ENCODE measurements at places on chromosomes 2 and 18.
A peak's percentile ranks its signal among the peaks of the same experiment; 100 is the strongest.

DNA sequence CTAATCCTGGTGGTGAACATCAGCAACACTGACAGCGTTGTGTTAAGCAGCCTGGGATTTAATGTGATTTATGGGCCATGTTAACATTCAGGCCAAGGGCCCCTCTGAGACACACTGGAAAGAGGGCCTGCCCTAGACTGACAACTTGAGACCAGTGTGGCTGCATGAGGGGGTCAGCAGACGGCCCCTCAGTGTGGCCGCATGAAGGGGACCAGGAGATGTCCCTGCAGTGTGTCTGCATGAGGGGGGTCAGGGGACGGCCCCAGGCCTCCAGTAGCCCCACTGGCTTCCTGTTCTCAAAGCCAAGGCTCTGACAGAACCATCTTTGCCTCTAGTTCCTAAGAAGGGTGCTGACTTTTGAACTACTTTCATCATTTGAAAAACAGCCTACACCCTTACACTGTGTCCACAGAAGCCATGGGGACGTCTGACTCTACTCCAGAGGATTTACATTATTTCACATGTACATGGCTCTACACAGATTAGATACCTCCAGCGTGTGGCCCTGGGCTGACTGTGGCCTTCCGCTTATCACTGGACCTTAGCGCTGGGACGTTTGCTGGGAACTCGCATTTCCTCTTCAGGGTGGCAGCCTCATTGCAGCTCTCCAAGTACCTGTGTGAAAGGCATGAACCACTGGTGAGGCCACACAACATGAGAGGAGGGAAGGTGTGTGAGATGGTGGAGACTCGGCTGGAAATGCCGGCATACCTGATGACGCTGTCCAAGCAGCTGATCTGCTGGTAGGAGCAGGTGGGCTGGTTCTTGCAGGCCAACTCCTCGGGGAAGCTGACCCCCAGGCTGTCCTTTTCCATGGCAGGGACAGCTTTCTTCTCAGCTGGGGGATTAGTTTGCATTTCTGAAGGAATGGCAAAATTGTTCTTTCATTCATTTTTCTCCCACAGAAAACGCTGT is 18.2 kb upstream of the HES6 start:
- DNase-seq: no peak

DNA sequence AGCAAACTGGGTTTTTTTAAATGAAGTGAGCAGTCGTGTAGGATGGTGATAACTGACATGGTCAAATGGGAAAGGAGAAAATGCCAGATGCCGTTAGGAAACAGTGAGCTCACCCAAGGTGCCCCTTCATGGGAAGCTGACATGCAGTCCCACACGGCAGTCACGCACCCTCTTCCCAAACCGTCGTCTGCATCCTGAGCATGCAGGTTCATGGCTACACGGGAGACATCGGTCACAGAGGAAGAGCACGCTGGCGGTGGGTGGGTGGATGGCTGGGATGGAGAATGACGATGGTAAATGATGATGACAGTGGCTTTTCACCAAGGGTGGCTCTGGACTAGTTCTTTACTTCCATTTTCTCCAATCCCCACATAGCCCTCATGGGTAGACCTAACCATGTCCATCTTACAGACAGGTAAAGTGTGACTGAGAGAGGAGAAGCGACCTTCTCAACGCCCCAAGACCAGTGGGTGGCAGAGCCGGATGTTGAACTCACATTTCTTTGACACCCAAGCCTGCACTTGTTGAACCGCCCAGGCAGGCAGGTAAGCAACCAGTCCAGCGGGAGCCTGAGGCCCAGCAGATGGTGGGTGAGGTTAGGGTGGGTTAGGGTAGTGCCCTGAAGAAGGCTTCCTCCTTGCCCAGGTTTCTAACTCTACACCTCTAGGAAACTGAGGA is 44.5 kb downstream of the TNS1 start:
- DNase-seq: no peak

GRCh38 chr2:131153529-131153928 is 48.4 kb downstream of the PLEKHB2 start:
- no peak for DNase-seq

GRCh38 chr2:53286345-53286744 is 481.3 kb upstream of the CHAC2 start:
- no peak for DNase-seq

- no peak for DNase-seq
Measured at GRCh38 chr2:192140236-192140839, 54.4 kb downstream of the TMEFF2 start.

DNA sequence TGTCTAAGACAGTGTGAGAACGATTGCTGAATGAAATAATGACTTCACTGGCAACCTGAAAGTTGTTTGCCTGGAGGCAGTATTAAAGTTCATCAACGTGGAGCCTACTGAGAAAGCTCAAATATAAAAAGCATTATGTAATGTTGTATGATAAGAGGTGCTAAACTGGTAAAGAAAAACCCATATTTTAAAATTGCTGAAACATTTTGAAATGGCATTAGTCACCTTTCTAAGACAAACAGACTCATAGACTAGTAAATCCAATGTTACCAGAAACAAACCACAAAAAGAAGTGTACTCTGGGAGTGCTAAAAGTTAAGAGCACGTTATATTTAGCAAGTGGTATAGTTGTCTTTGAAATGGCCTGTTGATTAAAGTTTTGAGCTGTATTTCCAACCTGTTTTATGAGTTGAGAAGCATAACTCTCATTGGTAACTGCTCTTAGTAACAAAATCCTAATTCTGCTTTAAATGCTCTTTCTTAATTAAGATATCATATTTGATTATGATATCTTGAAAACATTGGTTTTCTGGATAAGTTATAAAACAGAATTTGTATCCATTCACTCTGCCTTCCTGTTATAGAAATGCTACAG is 62.7 kb downstream of the CYP1B1 start:
- DNase-seq: no peak

- DNase-seq: no peak
Measured at GRCh38 chr2:160309585-160309984, 109.5 kb upstream of the ITGB6 start.

GRCh38 chr18:52391810-52392559 is 52.0 kb downstream of the DCC start:
- no peak for DNase-seq

DNA sequence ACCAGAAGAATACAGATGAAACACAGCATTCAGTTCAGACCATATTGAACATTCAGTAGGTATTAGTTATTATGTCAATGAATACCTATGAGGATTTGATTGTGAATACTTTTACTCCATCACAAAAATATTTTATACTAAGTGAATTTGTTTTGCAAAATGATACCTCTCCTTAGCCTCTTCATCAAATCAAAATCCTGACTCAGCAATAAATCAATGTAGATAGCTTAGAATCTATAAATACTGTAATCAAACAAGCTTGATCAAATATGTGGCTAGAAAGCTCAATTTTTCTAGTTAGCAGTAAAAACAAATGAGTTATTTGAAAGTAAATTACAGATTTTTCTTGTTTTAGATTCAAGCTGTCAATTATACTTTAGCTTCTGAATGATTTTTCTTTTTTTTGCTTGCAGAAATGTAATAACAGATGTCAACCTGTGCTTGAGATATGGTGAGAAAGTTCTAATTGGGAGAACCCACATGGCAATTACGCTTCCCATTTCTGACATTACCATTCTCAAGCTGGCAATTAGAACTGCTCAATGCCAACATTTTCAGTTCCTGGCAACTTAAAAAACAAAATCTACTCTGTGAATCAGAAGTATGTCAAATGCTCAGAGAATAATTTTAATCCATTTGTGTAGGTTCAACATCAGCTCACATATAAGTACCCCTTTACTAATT is 109.6 kb downstream of the PRELID3A start:
- DNase-seq: no peak

DNA sequence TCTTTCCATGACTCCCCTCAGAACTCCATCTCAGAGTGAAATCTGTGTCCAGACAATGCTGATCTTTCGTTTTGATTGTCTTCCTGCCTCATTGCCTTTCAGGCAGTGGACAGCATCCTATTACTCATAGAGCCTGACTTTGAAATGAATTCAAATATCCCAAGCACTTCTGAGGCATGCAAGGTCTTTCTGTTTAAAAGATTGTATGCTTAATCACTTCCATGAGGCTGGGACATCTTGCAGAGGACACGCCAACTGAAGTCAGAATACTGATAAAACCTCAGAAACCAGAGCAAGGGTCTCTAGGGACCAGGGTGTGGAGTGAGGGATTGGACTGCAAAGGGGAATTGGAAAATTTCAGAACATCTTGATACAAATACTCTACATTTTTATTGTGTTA is 836.5 kb upstream of the ID2 start:
- no peak for DNase-seq

DNA sequence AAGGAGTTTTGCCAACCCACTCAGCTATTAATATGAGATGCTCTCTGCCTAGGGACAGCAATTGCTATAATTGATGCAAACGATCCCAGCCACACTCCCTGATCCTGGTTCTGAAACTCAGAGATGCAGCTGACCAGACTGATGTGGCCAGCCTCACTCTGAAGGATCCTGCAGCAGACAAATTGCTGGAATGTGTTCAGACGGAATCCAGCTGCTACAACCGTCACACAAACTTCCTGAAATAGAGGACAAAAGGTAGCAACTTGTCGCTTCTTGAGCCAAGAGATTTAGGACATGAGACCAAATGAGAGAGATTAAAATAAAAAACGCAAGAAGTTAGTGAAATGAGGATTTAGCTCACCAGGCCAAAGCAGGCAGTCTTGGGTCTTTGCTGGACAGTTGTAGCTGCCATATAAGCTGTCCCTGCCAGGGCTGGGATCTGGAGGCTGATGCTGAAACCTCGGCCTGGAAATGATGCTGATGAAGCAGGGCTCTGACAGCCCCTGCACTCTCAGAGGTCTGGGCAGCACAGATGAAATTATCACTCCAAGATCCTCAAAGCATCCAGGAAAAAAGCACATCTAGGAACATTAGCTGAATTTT is 8.3 kb upstream of the YWHAQ start:
- no peak for DNase-seq

DNA sequence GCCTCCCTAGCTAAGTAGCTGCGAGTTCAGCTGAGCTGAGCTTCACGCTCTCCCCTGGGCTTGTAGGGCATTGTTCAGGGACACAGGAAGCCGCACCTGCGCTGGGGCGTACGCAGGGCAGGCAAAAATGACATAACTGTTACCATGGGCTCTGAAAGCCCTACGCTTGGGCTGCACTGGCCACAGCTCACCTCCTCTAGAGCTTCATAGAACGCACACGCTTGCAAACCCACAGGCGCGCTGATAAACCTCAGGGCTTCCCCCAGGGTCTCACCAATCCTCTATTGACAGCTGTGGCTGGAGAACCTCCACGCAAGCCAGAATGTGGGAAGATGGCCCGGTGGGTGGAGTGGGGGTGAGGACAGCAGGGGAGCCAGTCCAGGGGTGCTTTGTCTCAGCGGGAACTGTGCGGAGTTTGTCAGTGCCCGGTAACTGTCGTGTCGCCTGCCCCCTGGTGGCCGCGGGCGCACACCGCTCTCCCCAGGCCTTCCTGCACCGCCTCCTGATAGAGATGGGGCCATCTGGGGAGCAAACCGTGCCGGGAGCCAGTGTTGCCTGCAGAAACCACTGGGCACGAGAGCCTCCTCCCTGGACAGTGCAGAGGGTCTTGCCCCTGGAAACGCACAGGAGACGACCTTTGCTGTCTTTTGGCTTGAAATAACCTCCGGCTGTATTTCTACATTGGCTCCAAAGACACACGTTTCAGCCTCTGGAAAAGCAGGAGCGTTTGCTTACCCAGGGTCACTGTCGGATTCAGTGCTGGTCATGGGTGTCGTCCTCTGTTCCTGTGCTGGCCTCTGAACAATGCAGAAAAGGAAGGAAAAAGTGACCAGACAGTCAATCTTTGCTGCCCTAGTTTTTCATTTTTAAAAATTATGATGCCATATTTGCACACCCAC is 17.0 kb upstream of the CIDEA start:
- DNase-seq: peak; percentile 67

- DNase-seq: no peak
Measured at GRCh38 chr2:71863396-71863795, 284.3 kb downstream of the CYP26B1 start.

- no peak for DNase-seq
Measured at GRCh38 chr18:54957996-54958395, 1.3 kb downstream of the CCDC68 start.

DNA sequence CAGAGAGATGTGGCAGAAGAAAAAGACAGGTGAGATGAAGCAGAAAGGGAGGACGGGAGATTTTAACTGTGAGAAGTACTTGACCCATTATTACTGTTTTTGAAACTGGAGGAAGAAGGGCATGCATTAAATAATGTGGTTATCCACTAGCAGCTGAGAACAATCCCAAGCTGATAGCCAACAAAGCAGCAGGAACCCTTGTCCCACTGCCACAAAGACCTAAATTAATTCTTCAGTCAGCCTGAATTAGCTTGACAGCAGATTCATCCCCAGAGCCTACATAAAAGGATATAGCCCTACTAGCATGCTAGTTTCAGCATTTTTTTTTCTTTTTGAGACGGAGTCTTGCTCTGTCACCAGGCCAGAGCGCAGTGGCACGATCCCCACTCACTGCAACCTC is 19.5 kb upstream of the REG3A start:
- no peak for DNase-seq

- no peak for DNase-seq
Measured at GRCh38 chr2:17958466-17959092, 80.1 kb downstream of the KCNS3 start.

DNA sequence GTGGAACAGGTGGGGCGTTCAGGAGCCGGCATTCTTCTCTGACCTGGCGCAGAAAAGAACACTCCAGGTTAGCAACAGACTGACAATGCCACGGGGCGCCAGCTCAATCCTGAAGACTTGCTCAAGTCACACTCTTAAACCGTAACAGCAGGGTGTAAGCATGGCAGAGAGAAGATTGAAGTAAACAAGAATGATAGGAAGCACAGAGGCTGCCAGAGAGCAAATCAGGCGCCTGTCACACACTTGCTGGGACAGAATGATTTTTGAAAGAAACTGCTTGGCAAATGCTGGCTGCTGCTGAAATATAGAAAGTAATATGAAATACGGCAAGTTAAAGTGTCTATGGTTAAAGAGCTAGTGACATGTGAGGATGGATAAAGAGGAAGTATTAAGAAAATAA is 80.5 kb downstream of the MEP1B start:
- no peak for DNase-seq

GRCh38 chr2:207256476-207257207 is 90.9 kb upstream of the KLF7 start:
- no peak for DNase-seq

DNA sequence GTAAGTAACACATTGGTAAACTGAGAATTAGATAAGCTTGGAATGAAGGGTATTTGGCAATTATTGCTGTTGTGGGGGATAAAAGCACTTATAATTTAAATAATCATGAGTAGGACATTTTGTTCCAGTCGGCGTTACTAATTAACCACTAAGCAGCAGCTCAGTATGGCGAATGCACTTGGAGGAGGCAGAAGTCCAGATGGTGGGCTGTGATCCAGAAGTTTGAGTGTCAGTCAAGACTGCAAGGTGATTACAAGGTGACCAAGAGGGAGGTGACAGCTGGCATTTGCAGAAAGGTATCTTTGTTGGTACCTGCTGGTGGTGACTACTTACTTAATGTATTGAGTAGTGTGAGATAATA is 643.6 kb upstream of the FAM98A start:
- no peak for DNase-seq

GRCh38 chr18:55509631-55510324 is 78.2 kb downstream of the TCF4 start:
- no peak for DNase-seq
